A375 (cell line): ENCODE measurements at places on chromosomes 6 and 20. TPM values are rescaled to one million over a fixed set of nuclear protein-coding genes. Genes with fewer than 3 reads are reported as not detected.

LY6G5B gene
- 1.7 and 3.4 TPM in 2 replicates for total RNA-seq

LST1 gene
- total RNA-seq, result not detected in 2 replicates

KCNG1 gene
- 183 and 213 TPM in 2 replicates for total RNA-seq

VWA7 gene
- 0.34 TPM in 2 replicates for total RNA-seq

RBPJL gene
- not detected in 2 replicates for total RNA-seq

RTN4IP1 gene
- total RNA-seq, result 4.6 and 6.0 TPM in 2 replicates

IRAK1BP1 gene
- total RNA-seq, result 2.3 and 3.2 TPM in 2 replicates

PRSS16 gene
- 0.16 and 3.5 TPM in 2 replicates for total RNA-seq

MDC1 gene
- total RNA-seq, result 7.2 and 10.0 TPM in 2 replicates
